ENCODE measurements at places on chromosomes 2 and 18.

GRCh38 chr18:34772887-34773286 lies 62.8 kb downstream of the DTNA start:
- peak; percentile 31 for DNase-seq

GRCh38 chr2:172009823-172010222 lies 10.1 kb downstream of the METAP1D start:
- no peak for DNase-seq

GRCh38 chr2:188132385-188132784 lies 159.3 kb upstream of the GULP1 start:
- no peak for DNase-seq

DNA sequence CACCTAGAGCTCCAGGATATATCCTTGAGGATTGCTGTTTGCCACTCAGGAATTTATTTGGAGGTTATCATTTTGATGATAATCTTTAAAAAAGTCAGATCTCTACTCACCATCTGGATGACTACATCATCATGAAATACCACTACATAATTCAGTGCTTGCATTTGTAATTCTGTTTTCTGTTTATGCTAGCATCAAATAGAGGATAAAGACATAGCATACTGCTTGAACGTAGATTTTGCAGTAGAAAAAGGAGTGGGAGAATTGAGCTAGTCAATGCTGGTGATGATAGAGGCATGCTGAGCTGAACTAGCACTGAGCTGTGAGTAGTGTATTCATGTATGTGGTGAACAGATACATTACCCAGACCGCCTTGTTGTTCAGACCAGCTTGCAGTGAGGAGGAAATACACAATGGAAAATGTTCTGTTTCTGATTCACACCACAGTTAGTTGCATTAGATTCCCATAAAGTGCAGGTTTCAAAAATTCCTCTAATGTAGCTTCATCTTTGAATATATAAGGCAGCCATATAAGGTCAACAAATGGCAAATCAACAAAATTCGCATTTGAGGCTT lies 68.8 kb upstream of the CDC42EP3 start:
- DNase-seq, result no peak

DNA sequence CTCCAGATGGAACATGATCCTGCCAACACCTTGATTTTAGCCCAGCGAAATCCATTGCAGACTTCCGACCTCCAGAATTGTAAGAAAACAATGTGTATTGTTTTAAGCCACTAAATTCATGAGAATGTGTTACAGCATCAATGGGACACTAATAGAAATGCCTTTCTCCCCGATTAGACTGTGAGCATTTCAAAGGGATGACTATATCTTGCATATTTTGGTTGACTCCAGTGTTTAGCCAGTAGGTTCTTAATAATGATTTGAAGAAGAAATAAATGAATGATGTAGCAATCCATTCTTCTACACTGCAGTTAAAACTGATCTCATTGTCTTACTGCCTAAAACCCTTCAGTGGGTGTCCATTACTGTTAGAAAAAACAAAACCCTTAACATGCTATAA lies 67.4 kb upstream of the ACVR1C start:
- no peak for DNase-seq
